ENCODE measurements at places on chromosomes 4 and X. TPM values are rescaled to one million over a fixed set of nuclear protein-coding genes. Genes with fewer than 3 reads are reported as not detected.

Gene RAI2
- 19.9 TPM for total RNA-seq

- peaks cover 16% of the 10 kb centered on the region for H3K4me1 ChIP-seq
- peak overlapping the region; percentile 92 for H3K4me3 ChIP-seq
- H3K36me3 ChIP-seq = no peaks in the 10 kb centered on the region
These were observed 1.6 kb downstream of the REST start for GRCh38 chr4:56909086-56909894.

Gene SAGE1
- total RNA-seq = not detected

- H3K4me1 ChIP-seq = no peaks in the 10 kb centered on the region
- H3K4me3 ChIP-seq = no peak within 1 kb of the TSS
- H3K36me3 ChIP-seq = no peaks in the 10 kb centered on the region
- no peak for DNase-seq
- no peaks in the 10 kb centered on the region for H3K27me3 ChIP-seq
- no peak within 1 kb of the TSS for H3K27ac ChIP-seq
These were observed at the start of gene APELA for GRCh38 chr4:164876700-164877324. TSS of gene APELA (plus strand) at chr4:164877178. CDS start at chr4:164877332, 154 bp downstream.

GRCh38 chrX:69238114-69238886, 73.0 kb upstream of the PJA1 start:
- H3K36me3 ChIP-seq = no peaks in the 10 kb centered on the region
- peak; percentile 78 for DNase-seq
- no peak overlapping the region for H3K27ac ChIP-seq
- H3K4me1 ChIP-seq = no peaks in the 10 kb centered on the region

- H3K4me1 ChIP-seq = no peaks in the 10 kb centered on the region
- H3K36me3 ChIP-seq = no peaks in the 10 kb centered on the region
- peak; percentile 24 for DNase-seq
These were observed 716 bp downstream of the FHIP1A start for GRCh38 chr4:151409470-151410313.

Gene ARL9
- total RNA-seq = not detected

GRCh38 chr4:165325732-165326512, 1.5 kb upstream of the MSMO1 start:
- H3K36me3 ChIP-seq = no peaks in the 10 kb centered on the region
- no peaks in the 10 kb centered on the region for H3K27me3 ChIP-seq
- H3K27ac ChIP-seq = no peak overlapping the region
- no peak overlapping the region for H3K4me3 ChIP-seq

Gene CDX4
- total RNA-seq = not detected

Gene SPARCL1
- 294 TPM for total RNA-seq

Gene DTHD1
- 33.4 TPM for total RNA-seq

DNA sequence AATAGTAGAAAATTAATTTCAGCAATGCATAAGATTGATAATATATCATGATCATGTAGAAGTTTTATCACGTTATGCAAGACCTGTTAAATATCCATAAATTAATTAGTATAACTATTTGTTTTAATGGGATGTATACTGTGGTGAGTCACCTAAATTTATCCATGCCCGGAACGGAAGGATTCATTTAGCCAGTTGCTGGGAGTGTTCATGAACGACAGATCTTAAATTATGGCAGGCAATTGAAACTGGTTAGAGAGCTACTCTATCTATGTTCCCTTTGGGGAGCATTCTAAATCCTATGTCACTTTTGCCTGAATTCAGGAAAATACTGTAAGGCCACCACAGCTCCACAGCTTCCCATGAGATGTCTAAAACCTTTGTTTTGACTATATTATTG, 1950.5 kb upstream of the AGA start:
- no peak overlapping the region for H3K27ac ChIP-seq
- no peaks in the 10 kb centered on the region for H3K4me1 ChIP-seq
- no peaks in the 10 kb centered on the region for H3K27me3 ChIP-seq
- no peaks in the 10 kb centered on the region for H3K36me3 ChIP-seq

Gene RAB9A
- total RNA-seq = 38.4 TPM

Gene CCDC160
- 2.5 TPM for total RNA-seq

- no peaks in the 10 kb centered on the region for H3K27me3 ChIP-seq
- H3K36me3 ChIP-seq = no peaks in the 10 kb centered on the region
- no peaks in the 10 kb centered on the region for H3K4me1 ChIP-seq
- H3K4me3 ChIP-seq = no peak overlapping the region
These were observed 78.3 kb upstream of the ATXN3L start for GRCh38 chrX:13397878-13398818.

GRCh38 chrX:105552395-105552794, 269.9 kb upstream of the NRK start:
- peaks cover 23% of the 10 kb centered on the region for H3K27me3 ChIP-seq
- H3K4me1 ChIP-seq = no peaks in the 10 kb centered on the region
- DNase-seq = no peak
- H3K36me3 ChIP-seq = no peaks in the 10 kb centered on the region
- H3K4me3 ChIP-seq = no peak overlapping the region

GRCh38 chrX:96621811-96622210, 62.8 kb upstream of the DIAPH2 start:
- H3K27me3 ChIP-seq = no peaks in the 10 kb centered on the region
- no peak overlapping the region for H3K4me3 ChIP-seq
- H3K27ac ChIP-seq = no peak overlapping the region
- no peak for DNase-seq
- no peaks in the 10 kb centered on the region for H3K36me3 ChIP-seq

Gene MAGEA2B
- total RNA-seq = not detected

Gene DCAF4L1
- total RNA-seq = 0.11 TPM

DNA sequence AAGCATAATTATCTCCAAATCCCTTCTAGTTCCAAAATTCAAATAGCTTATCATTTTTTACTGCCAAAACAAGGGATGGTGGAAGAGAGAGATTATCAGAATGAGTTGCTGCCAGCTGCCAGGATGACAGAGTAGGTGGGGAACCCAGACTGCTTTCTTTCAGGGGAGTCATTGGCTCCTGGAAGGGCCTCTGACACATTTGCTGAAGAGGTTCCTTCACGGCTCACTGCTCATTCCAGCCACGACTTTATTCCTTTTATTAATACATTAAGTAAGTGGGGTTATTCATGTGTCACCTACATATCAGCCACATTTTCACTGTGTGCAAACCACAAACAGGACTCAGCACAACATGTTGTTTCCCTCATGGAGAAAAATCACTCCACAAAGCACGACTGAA, 12.7 kb upstream of the SMIM43 start:
- H3K4me1 ChIP-seq = peaks cover 3% of the 10 kb centered on the region
- H3K36me3 ChIP-seq = no peaks in the 10 kb centered on the region
- H3K4me3 ChIP-seq = no peak overlapping the region

DNA sequence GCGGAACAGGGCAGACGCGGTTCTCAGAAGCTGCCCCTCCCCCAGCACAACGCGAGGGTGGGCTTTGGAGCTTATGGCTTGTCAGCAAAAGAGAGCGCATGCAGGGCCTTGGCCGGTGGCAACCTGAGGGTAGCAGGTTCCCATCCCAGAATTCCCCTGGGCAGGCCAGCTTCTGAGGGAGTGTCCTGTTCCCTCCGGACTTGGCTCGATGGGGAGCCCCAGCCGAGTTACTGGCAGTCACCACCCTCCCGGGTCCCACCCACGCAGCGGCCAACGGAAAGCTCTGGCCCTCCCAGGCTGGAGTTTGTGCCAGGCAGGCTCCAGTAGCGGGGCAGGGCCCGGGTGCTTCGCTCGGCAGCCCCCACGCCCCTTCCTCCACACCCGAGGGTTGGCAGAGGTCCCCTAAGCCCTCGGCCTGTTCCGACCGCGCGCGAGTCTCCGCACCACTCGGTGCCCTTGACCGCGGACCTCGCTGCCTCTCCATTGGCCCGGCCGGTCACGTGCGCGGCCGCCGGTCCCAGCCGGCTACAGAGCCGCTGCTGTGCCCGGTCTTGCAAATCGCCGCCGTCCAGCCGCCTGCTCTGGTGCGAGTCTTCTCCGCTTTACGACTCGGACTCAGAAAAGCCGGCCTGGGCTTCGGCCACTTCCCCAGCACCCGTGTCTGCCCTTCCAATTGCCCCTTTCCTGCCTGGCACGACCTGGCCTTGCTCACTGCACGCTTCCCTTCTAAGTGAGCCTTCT, 20.9 kb upstream of the MTM1 start:
- no peaks in the 10 kb centered on the region for H3K36me3 ChIP-seq
- H3K27me3 ChIP-seq = peaks cover 2% of the 10 kb centered on the region
- peak overlapping the region; percentile 42 for H3K27ac ChIP-seq

- no peak overlapping the region for H3K27ac ChIP-seq
- no peak overlapping the region for H3K4me3 ChIP-seq
- no peak for DNase-seq
- H3K4me1 ChIP-seq = no peaks in the 10 kb centered on the region
These were observed 15.6 kb upstream of the MAMLD1 start for GRCh38 chrX:150347471-150347870.

Gene GPC3
- 56.0 TPM for total RNA-seq

DNA sequence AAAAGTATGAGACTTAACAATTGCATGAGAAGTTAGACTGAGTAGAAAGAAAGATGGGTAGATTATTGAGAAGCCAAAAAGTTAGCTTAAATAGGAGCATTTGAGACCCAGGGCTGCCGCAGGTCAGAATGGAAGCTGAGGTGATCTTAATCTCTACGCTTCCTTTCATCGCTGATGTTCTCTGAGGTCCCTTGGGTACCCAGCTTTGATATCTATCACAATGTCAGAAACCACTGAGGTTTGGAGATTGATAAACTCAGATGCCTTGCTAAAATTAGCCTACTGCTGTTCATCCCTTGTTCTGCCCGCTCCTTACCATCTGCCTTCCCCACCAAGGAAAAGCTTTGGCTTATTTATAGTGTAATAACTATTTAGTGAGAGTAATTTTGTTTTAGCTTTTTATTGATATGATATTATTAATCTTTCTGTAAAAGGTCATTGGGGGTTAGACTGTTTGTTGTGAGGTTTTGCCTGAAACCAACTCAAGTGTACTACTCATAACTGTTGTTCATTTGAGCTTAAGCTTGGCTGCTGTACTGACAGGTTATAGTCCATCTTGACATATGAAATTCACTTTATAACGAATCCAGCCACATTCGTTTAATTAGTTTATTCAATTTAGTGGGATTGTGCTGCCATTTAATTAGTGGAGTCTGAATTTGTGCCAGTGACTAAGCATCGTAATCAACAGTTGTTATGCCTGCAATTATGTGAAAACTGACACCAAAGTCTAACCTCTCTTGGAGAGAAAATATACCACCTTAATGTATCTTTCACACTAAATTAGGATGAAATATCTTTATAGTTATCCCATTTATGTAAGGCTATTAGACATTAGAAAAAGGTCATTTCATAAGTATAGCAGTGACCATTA, 15.1 kb downstream of the MCUB start:
- no peak overlapping the region for H3K27ac ChIP-seq
- DNase-seq = no peak
- H3K27me3 ChIP-seq = no peaks in the 10 kb centered on the region
- no peaks in the 10 kb centered on the region for H3K4me1 ChIP-seq
- H3K36me3 ChIP-seq = no peaks in the 10 kb centered on the region
- H3K4me3 ChIP-seq = no peak overlapping the region

Gene HNRNPH2
- 59.3 TPM for total RNA-seq

DNA sequence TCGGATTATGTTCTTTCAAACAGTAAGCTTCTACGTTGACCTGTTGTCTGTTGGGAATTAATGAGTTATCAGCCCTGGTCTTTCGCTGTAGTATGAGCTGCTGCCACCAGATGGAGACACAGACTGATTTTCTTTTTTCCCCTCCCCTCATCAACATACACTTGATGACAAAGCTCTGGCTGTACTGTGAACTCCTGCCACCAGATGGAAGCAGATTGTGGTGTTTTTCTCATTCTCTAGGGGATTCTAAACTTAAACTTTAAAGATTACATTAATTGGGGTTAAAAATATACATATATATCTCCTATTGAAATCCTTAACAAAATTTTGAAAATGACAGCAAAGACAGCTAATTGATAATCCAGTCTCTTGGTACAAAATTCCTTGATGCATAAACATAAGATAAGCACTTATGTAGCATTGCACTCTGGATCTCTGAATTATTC, 44.8 kb downstream of the SMS start:
- H3K4me1 ChIP-seq = no peaks in the 10 kb centered on the region
- H3K27ac ChIP-seq = no peak overlapping the region
- no peak overlapping the region for H3K4me3 ChIP-seq
- peak; percentile 78 for DNase-seq
- H3K36me3 ChIP-seq = no peaks in the 10 kb centered on the region

DNA sequence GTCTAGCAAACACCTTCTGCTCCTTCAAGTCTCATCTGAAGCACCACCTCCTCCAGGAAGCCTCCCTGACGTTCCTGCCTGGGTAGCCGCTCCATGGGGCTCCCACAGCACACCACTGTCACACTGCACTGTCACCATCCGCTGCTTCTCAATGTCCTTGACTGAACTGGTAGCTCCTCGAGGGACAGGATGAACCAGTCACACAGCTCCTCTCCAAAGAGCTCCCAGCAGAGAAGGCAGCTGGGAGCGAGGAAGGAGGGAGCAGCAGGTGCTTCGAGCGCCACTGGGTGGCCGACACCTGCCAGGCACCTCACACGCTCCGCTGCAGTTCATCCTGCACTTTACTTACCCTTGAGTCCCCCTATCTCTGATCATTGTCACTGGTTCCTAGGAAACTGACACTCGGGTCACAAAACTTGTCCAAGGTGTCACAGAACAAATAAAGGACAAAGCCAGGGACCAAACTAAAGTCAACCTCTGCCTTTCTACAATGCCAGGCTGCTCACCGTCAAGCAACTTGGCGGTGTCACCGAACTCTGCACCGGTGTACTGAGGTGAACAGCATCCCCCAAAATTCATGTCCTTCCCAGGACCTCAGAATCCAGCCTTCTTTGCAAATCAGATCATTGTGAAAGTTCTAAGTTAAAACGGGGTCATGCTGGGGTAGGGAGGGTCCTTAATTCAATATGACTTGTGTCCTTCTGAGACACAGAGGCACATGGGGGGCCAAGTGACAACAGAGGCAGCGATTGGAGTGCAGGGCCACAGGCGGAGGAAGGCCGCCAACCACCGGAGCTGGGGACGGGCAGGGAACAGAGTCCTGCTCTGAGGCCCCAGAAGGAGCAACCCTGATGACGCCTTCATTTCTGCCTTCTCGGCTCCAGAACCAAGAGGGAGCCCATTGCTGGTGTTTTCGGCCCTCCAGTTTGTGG, 5.5 kb upstream of the S100P start:
- peak overlapping the region; percentile 84 for H3K27ac ChIP-seq
- H3K4me1 ChIP-seq = peaks cover 9% of the 10 kb centered on the region
- H3K27me3 ChIP-seq = no peaks in the 10 kb centered on the region
- DNase-seq = peak; percentile 32
- no peaks in the 10 kb centered on the region for H3K36me3 ChIP-seq

Gene KLF3
- total RNA-seq = 53.3 TPM

GRCh38 chr4:20354120-20354519, 102.4 kb downstream of the SLIT2 start:
- H3K27me3 ChIP-seq = no peaks in the 10 kb centered on the region
- no peak for DNase-seq
- H3K36me3 ChIP-seq = peaks cover 1% of the 10 kb centered on the region
- H3K4me1 ChIP-seq = peaks cover 7% of the 10 kb centered on the region
- H3K4me3 ChIP-seq = no peak overlapping the region

Gene SFRP2
- total RNA-seq = 7.4 TPM

Gene H2BW2
- total RNA-seq = not detected

Gene DMD
- 73.8 TPM for total RNA-seq

GRCh38 chr4:73139245-73139644, 69.7 kb upstream of the COX18 start:
- no peak overlapping the region for H3K27ac ChIP-seq
- H3K4me3 ChIP-seq = no peak overlapping the region
- H3K36me3 ChIP-seq = peaks cover 11% of the 10 kb centered on the region
- DNase-seq = no peak
- H3K4me1 ChIP-seq = no peaks in the 10 kb centered on the region
- H3K27me3 ChIP-seq = no peaks in the 10 kb centered on the region

GRCh38 chr4:40285692-40286091, 49.4 kb upstream of the CHRNA9 start:
- no peak overlapping the region for H3K27ac ChIP-seq
- H3K36me3 ChIP-seq = no peaks in the 10 kb centered on the region
- no peak overlapping the region for H3K4me3 ChIP-seq
- no peak for DNase-seq

Gene MAGEA8
- total RNA-seq = not detected

Gene SPIN3
- 12.2 TPM for total RNA-seq

All from lung (tissue), 17 donors.